ENCODE measurements at places on chromosomes 2 and 18.
A peak's percentile ranks its signal among the peaks of the same experiment; 100 is the strongest.

DNA sequence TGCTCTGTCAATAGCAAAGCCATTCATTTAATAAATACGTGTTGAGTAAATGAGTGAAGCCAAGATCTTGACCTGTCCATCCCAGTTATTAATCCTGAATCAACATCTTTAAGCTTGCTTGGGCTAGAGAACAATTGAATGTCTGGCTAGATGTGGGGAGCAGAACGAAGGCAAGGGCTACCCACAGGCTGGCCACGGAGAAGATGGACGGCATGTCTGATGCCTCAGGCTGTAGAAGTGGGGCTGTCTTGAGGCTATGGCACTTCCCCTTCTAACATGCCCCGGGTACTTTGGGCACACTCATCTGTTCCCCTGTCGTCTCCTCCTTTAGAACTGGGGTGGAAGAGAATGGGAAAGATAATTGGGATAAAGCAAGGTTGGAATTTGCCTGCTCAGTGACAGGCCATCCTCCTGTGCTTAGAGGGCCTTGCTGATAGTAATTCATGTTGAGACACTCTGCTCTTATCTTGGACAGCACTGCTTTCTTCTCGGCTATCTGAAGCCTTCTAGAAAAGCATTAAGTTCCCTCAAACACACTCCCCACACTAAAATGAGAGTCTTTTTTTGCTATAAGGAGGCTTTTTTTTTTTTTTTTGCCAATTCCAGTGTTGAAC is 225.7 kb downstream of the MREG start:
- no peak for DNase-seq

- no peak for DNase-seq
These were observed 65.5 kb upstream of the HK2 start for GRCh38 chr2:74768401-74768914.

GRCh38 chr2:42133771-42134195 is 35.4 kb upstream of the EML4 start:
- DNase-seq: no peak

DNA sequence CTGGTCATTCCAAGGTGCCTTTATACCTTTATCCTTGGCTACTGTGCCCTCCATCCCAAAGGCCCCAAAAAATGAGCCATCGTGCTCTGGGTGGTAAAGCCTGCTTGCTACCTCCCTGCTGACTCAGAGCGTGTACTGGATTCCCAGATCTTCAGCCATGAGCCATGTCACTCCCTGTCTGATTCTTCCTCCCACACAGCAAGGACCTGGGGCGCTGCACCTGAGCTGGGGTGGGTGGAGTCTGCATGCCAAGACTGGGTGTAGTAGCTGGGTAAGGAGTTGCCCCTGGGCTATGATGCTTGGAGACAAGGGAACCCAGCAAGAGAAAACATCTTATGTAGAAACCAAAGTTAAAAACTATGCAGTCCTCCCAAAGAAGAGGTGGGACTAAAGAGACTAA is 37.2 kb upstream of the APCDD1 start:
- no peak for DNase-seq

DNA sequence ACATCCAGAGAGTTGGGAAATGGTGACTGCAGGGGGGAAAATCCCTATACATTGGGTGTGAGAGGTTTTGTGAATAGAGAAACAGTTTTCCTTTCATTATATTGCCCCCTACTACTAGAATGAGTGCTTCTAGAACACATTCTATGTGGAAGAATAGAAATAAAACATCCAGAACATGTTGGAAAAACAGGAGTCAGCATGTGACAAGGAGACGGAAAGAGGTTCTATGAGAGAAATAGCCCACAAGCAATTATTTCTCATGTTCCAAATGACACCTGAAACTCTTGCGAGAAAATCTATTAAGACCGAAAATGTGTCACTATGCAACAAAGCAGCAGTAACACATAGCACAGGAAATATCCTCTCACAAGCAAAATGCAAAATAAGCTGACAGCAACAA is 202.7 kb upstream of the SPOPL start:
- DNase-seq: no peak

- no peak for DNase-seq
These were observed 78.8 kb upstream of the BZW1 start for GRCh38 chr2:200732866-200733265.

DNA sequence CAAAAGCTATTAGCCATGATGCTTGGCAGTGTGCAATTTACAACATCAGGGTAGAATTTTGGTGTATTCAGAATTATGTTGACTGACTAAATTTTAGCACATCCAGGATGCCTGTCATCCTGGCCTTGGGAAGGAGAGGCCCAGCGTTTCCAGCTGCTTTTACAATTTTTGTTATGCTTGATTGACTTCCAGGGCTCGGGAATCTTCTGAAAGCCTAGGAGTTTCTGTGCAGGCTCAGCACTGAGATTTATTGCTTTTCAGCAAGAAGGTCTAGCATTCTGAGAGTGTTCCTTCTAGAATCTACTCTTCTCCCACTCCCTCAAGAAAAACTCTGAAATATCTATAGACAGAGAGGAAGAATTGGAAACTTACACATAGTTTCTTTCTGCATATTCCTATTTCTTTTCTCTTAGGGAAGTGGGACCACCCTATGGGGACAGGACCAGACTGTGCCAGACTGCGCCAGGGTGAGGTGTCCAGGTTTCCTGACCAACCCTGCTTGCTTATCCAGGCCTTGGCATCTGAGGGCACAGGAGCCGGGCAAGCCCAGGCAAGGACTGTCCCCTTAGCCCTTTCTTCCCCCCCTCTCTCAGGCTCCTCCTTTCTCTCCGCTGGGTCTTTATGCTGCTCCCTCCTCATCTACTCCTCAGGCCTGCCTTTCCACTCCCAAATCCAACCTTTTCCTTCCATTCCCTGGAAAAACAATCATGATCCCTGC is 26.9 kb downstream of the MAIP1 start:
- DNase-seq: no peak

DNA sequence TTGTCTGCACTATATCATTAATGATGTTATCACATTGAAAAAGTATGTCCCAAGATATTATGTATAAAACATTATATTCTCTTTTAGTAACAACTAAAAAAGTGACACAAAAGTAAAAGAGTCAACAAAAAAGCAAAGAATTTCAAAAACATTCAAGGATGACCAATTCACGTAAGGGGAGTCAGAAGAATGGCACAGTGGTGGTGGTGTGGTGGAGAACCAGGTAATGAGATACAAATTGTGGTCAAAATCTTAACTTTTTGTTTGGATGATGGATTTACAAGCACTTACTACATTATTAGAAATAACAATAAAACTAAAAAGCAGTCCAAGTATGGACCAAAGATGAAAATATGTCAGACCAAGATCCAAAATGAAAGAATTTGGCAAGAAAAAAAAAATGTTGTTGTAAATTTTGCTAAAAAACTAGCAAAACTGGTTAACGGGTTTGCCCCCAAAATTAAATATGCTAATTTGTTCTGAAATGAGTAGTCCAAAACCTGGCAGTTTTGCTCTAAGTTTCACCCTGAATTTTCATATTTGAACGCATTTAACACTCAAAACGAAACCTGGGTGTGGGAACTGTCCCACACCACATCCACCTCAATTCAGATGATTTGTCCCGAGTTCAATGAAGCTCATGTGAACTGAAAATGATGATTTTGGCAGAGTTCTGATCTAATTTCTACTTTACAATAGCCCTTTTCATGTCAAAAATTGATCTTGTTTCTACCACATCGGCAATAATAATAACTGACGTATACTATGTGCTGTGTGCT is 135.8 kb downstream of the IKZF2 start:
- DNase-seq: peak; percentile 57

GRCh38 chr2:216221811-216222210 is 112.7 kb downstream of the XRCC5 start:
- no peak for DNase-seq

DNA sequence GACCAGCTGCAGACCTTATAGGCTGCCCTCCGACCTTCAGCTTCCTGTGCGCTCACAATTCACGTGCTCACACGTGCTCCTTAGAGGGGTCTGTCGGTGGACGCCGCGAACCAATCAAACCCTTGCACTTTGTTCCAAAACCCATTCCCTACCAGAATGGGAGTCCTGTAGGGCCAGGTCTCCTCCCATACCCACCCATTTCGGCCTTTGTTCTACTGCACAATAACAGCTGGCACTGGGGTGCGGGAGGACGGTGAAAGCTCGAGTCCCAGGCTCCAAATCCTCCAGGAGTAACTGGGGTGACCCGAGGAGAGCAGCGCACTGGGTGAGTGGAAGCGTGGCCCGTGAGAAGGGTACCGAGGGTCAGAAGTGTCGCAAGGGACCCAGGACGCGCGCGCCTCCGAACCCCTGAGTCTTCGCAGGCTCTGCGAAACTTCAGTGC is 13.0 kb downstream of the SIX3 start:
- no peak for DNase-seq

GRCh38 chr2:159090514-159091201 is 122.2 kb downstream of the TANC1 start:
- no peak for DNase-seq

- DNase-seq: no peak
These were observed 126.6 kb upstream of the RMDN2 start for GRCh38 chr2:37798315-37799005.

Measured in activated CD4-positive, alpha-beta T cell treated with anti-CD3 and anti-CD28 coated beads, Interleukin-2, amount 10 ng/mL, durations not matched to agents 7 days and 5 days (primary cell).